ENCODE measurements at places on chromosomes 5 and 9.
A peak's percentile ranks its signal among the peaks of the same experiment; 100 is the strongest.

GRCh38 chr9:110936237-110936636 is 102.0 kb downstream of the LPAR1 start:
- DNase-seq = no peak

DNA sequence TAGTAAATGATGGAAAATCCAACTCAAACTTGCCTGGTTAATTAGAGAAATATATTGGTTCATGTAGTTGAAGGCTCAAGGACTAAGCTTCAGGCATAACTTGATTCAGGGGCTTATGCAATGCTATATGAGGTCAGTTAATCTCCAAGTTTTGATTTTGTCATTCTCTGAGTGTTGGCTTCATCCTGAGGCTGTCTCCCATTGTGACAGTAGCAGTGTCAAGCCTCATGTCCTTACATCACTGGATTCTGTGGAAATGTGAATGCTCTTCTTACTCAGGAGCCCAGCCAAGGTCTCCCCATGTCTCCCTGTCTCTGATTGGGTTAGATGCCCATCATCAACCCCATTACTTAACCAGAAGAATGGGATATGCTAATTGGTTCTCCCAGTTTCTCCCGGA is 44.4 kb upstream of the SNX2 start:
- DNase-seq = no peak

- no peak for DNase-seq
Observed at GRCh38 chr9:136806067-136806466, 1.7 kb upstream of the RABL6 start.

GRCh38 chr5:158026304-158027031 is 167.5 kb upstream of the CLINT1 start:
- no peak for DNase-seq

- no peak for DNase-seq
Observed at GRCh38 chr9:17019398-17019797, 115.4 kb upstream of the CNTLN start.

GRCh38 chr5:128965638-128966302 is 482 bp downstream of the SLC27A6 start:
- DNase-seq = no peak

DNA sequence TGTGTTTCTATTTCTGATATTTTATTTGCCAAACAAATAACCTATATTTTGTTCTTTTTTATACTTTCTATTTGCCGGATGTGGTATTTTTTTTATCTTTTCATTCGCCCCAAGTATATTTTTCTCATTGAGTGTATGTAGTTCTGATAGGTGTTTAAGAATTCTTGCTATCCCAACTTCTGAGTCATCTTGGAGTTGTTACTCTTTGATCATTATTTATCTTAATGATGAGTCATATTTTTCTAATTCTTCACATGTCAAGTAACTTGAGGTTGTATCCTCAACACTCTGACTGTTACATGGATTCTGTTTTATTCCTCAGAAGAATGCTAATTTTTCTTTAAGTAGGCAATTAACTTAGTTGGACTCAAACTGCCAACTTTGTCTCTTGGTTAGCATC is 498.1 kb downstream of the TLE1 start:
- DNase-seq = no peak

DNA sequence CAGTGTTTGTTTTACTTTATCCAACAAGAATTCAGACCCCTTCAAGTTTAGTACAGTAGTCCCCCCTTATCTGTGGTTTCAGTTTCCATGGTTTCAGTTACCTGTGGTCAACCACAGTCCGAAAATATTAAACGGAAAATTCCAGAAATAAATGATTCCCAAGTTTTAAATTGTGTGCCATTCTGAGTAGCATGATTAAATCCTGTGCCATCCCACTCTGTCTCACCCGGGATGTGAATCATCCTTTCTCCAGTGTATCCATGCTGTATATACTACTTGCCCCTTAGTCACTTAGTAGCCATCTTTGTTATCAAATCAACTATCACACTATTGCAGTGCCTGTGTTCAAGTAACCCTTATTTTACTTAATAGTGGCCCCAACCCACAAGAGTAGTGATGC is 153.8 kb upstream of the RASA1 start:
- DNase-seq = peak; percentile 12

DNA sequence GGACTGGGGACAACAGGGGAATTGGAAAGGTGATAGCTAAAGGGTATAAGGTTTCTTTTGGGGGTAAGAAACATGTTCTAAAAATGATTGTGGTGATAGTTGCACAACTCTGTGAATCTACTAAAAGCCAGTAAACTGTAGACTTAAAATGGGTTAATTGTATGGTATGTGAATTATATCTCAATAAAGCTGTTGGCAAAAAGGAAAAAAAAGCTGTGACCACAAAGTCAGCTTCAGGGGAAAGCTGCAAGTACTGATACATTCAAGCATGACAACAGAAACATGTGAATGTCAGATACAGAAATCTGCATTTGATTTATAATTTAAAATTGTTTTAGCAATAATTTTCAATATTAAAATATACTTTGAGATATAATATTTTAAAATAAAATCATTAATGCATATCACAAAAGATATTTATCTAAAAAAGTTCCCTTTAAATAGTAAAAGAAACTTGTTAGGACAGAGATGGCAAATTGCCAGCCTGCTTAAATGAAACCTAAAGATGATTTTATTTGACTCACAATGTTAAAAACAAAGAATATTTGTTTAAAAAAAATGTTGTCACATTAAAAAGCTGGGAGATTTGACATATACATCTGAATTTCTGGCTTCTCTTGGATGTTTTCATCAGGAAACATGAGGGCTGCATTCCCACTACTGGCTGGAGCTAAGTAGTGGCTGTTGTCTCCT is 66.0 kb downstream of the TBCA start:
- no peak for DNase-seq

- DNase-seq = no peak
Observed at GRCh38 chr9:135670721-135671590, 7.8 kb downstream of the LCN9 start.

- no peak for DNase-seq
Observed at GRCh38 chr5:136058972-136059354, 30.2 kb downstream of the TGFBI start.

DNA sequence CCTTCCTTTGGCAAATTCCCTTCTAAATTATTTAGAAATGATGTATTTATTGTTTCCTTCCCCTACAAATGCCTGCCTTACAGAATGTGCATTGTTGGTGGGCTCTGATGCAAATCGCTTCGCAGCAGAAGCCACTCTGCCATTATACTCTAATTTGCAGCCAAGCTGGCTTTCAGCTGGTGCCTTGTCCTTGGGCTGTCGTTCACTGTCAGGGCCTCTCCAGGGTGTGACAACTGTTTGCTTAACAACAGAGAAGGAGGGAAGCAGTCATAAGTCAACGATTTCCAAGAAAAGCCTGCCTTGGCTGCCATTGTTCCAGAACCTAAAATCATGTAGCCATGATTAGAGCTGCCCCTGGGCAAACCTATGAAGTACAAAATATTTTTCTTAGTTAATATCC is 260.1 kb upstream of the RGMB start:
- no peak for DNase-seq

GRCh38 chr5:172666251-172666650 is 25.2 kb downstream of the NEURL1B start:
- DNase-seq = no peak

- DNase-seq = no peak
Observed at GRCh38 chr5:12870872-12871539, 966.8 kb upstream of the CTNND2 start.

- DNase-seq = no peak
Observed at GRCh38 chr5:77637998-77638762, at the start of gene OTP. TSS of gene OTP (minus strand) at chr5:77638713. CDS start at chr5:77638549, 164 bp downstream.

DNA sequence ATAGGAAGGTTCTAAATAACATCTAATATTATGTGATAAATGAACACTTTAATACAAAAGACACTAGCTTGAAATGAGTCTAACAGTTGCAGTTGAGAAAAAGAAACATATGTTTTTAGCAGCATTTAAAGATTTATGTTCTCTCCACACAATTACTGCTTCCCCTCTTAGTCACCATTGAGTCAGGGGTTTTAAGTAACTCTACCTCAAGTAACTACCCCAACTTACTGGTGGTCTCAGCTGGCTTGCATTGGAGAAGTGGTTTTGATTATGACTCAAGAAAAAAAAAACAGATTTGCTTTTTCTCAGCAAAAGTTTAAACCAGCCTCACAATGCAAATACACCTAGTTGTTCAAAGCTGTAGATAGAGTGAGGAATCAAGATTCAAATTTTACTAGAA is 1216.5 kb upstream of the CDH9 start:
- no peak for DNase-seq

DNA sequence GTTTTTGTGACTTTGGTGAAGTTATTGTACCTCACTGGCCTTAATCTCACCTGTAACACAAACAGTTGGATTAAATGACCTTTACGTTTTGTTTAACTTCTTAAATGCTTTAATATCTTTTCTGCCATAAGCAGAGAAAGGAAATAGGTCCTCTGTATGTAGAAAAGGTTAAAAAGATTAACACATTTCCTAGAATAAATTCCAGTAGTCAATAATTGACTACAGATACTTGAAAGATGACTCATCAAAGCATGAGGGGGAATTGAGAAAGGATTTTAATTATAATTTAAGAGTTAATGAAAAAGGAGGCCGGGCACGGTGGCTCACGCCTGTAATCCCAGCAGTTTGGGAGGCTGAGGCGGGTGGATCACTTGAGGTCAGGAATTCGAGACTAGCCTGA is 35.8 kb upstream of the CMYA5 start:
- DNase-seq = no peak

GRCh38 chr9:125269014-125269397 is 7.4 kb downstream of the GAPVD1 start:
- no peak for DNase-seq

DNA sequence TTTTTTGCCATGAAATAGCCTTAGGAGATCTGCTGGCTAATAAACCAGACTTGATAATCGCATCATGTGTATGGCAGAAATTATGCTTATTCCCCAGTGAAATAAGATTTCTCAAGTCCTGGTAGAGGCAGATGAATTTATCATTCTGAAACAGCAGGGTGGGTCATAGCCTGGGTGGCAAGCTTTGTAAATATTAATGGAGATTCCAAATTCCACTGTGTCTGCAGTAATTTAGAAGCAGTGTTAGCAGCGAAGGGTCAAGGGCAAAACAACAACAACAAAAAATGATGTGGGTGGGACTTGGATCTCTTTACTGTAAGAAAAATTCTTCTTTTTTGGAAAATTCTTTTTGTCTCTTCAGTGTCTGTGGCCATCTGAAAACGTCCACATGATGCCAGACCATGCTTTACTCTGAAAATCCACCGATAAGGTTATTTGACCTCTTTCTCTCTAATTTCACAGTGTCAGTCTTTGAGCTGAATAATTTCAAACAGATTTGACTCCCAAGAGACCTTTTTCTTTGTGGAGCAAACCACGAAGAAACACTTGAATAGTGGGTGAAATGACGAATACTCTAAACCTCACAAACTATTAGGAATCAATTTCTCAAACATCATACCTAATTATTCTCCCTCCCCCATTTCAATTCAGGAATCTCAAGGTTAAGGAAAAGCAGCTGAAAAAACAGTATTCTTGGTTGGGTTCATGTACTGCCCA is 106.0 kb upstream of the RPS23 start:
- no peak for DNase-seq

DNA sequence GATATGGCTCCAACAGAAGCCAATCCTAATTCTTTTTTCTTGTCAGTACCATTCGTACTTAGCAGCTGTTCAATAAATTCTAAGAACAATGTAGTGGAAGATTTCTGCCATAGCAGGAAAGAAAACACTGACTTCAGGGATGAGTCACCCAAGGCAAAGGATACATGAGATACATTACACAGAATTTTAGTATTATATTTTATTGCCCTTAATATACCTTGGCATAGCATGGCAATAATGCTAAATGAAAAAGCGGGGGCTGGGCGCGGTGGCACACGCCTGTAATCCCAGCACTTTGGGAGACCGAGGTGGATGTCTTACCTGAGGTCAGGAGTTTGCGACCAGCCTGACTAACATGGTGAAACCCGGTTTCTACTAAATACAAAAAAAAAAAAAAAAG is 619.1 kb upstream of the DAB2 start:
- DNase-seq = no peak

Measured in retinal pigment epithelial cell (primary cell).